Keratinocyte (primary cell): ENCODE measurements at places on chromosomes 1 and 21.

DNA sequence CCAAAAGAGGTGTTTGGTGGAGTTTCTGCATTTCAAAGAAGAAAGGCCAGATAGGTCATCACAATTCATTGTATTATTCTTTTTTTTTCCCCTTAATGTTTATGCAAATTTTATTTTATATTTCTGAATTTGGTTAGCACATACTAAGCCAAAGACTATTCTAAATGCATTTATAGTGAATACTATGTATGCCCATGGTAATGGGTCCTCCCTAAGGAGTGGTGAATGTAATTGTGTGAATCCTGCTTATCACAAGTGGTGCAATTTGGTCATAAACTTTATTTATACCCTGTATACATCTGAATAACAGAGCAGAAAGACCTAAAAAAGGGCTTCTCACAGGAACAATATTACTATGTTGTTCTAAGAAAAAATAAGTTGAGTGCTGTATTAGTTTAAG lies 99.1 kb downstream of the CD247 start:
- no peak for DNase-seq

DNA sequence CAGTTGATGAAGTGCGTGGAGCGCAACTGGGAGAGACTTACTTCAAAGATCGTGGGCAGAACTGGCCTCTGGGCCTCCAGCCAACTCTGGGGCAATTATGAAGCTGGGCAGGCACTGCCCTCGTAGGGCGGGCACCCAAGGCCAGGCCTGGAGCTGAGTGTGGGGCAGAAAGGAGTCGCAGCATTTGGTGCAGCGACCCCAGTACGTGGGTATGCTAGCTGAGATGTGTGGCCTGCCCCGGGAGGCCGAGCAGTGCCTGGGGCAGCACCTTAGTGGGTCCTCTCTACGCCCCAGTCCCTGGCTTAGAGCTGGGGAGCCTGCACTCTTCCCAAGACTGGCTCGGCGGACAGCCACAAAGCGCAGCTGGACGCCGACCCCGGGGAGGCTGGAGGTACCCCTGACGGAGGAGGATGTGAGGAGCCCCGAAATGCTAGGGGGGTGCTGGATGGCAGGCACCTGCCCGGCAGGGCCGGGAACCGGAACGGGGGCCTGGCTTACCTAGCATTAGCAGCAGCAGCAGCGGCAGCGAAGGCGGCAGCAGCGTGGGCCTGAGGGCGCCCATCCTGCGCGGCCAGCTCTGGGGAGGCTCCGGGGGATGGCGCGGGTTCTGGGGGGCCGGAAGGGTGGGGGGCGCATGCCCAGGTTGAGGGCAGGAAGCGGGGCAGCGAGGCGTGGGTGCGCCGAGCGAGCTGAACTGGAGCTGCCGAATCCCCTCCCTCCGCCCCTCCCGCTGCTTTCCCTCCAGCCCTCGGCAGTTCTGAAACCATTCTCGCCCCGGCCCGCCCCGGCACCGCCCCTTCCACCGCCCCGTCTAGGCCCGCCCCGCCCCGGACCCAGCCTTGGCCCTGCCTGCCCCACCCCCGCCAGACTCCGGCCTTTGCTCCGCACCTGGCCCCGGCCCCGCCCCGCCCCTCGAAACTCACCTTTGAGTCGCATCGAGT lies at the start of gene IGSF8:
IGSF8 (minus strand) TSS at position 709 of the 941 bp plus-strand sequence; CDS start at position 562, 147 bp downstream.
- peak; percentile 32 for DNase-seq

- DNase-seq, result no peak
Measured at GRCh38 chr21:28789523-28789922, 203.2 kb downstream of the LTN1 start.

GRCh38 chr1:212062832-212063438 lies 27.4 kb downstream of the DTL start:
- peak; percentile 32 for DNase-seq

GRCh38 chr1:232980355-232980978 lies 30.1 kb downstream of the NTPCR start:
- DNase-seq, result no peak

DNA sequence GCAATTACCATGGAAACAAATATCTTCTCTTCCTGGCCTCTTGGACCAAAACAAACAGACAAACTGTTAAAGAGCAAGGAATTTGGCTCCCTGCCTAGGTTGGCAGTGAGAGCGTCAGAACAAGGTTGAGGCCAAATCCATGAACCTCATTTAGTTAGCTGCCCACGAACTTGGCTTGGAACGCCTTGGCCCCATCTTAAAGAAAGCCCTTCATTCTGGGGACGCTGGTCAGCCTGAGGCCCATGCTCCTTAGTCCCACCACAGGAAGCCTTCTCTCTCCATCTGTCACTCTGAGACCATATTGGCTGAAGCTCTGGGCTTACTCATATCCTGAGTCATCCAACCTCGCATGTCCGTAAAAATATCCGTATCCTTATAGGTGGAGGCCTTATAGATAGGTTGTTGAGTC lies 62.4 kb upstream of the DIRAS3 start:
- DNase-seq, result no peak

GRCh38 chr1:211830055-211830327 lies 572 bp downstream of the LPGAT1 start:
- DNase-seq, result no peak

- no peak for DNase-seq
Measured at GRCh38 chr1:231576804-231577718, 48.6 kb downstream of the TSNAX start.

DNA sequence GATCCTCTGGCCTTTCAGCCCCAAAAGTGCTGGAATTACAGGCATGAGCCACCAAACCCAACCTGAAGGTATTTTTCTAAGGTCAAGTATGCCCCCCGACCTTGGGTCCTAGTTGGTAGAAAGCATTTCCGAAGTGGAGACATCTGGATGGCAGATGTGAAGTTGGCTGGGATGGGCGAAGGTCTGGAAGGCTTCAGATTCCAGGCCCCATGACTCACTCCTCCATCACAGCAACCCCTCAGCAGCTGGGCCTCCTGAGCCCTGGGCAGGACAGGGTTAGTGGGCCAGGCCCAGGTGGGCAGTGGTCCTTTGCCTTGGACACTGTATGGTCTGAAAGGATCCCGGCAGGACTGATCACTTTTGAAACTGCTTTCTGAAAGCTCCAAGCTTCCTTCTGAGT lies 23.3 kb downstream of the NAV1 start:
- DNase-seq, result no peak

- no peak for DNase-seq
Measured at GRCh38 chr1:219488275-219488674, 124.6 kb downstream of the ZC3H11B start.

DNA sequence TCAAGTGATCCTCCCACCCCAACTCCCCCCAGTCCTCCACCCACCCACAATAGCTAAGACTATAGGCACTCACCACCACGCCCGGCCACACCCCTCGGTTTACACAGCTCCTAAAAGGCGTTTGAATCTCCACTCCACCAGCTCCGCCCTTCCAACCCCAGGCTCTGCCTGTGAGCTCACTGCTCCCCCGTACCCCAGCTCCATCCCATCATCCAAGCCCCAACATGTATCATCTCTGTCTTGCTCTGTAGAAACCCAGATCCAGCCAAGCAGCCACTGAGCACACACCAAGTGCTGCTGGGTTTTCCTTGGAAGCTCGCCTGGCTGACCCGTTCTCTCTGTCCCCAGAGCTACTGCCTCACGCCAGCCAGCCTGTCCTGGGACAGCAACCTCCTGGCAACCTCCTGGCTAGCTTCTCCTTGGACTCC lies 12.0 kb upstream of the S100A2 start:
- no peak for DNase-seq

- no peak for DNase-seq
Measured at GRCh38 chr21:23822760-23823159, 1784.5 kb downstream of the MRPL39 start.

GRCh38 chr1:222706815-222707214 lies 5.5 kb downstream of the AIDA start:
- no peak for DNase-seq

DNA sequence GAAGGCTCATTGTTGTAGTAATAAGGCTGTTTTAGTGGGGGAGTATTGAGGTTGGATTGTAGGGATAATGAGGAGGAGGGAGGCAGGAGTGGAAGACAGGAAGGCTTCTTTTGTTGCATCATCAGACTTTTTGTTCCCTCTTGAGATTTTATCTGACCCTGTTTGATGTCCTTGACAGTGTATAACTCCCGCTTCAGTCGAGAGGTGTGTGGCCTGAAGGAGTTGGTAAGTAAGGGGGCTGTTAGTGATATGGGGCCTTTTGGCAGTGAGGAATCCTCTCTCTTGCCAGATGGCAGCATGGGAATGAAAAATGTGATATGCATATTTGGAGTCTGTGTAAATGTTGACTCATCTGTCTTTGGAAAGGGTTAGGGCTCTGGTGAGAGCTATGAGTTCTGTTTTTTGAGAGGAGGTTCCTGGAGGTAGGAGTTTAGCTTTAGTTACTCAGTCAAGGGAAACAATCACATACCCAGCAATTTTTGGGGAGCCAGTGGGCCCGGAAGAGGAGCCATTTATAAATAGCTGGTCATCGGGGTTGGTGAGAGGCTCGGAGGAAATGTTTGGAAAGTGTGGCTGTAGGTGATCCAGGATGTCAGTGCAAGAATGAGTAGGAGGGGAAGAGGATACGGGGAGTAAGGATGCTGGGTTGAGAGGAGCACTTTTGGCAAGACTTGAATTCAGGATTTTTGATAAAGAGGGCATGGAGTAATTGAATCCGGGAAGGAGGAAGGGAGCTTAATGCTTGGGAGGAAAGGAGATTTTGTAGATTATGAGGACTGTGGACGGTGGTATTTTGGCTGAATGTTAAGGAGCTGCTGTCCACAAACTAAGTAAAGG lies 136.7 kb upstream of the ETV3 start:
- no peak for DNase-seq

DNA sequence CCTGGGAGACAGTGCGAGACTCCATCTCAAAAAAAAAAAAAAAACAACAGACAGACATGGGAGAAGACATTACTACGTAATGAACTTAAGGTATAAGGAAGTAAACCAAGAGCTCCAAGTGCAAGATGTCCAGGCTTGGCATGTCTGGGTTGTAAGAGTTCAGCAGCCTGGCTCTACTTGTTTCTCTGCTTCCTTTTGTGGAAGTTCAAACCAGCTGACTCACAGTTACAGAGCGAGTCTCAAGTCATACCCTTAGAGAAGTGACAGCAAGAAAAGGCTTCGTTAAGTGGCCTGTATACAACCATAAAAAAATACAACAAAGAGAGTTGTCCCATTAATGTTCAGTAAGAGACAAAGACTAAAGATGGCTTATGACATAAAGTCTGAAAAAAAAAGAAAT lies 1.3 kb downstream of the RIT1 start:
- DNase-seq, result no peak

GRCh38 chr1:94298861-94299260 lies 61.5 kb upstream of the ARHGAP29 start:
- DNase-seq, result no peak

DNA sequence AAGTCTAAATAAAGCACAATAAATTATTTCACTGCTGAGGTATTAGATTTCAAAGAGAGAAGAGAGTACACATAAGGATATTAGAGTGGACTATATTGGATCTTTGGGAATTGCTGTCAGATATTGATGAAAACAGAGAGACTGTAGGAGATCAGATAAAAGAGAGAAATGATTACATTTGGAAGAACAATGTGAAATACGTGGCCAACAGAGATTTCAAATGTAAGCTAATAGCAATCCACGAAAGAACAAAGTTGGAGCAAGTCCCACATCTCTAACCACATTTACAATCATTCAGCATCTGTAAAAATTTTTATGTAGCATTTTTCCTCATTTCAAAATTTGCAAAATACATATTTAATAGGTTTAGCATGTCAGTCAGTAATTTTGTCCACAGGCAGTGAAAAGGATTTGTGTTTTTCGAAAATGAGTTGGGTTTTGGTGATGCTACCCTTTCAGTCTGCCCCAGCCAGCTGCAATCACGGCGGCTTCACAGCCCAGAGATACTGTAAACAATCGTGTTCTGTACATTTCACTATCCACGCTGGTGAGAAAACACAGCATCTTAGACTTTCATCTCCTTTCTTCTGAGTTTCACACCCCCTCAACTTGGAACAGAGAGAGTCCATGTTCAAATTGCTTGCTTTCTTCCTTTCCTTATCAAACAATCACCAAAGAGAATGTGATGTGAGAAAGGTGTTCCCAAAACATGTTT lies 209.1 kb upstream of the LYPLAL1 start:
- no peak for DNase-seq

DNA sequence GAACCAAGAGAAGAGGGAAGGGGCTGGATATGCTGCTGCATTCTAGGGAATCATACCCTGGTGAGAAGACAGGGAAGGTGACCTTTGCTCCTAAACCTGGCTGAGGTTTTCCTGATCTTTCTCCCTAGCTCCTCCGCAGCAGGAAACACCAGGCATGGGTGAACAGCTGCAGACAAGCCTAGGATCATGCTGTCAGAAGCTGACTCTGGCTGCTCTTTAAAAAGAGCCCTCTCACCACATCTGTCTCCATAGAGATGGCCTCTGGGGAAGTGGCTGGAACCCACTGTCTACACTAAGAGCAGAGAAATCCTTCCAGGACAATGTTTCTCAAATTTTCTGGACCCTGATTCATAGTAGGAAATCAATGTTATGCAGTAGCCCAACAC lies 57.6 kb downstream of the CD34 start:
- no peak for DNase-seq

GRCh38 chr1:199135901-199136300 lies 497.1 kb downstream of the PTPRC start:
- no peak for DNase-seq

DNA sequence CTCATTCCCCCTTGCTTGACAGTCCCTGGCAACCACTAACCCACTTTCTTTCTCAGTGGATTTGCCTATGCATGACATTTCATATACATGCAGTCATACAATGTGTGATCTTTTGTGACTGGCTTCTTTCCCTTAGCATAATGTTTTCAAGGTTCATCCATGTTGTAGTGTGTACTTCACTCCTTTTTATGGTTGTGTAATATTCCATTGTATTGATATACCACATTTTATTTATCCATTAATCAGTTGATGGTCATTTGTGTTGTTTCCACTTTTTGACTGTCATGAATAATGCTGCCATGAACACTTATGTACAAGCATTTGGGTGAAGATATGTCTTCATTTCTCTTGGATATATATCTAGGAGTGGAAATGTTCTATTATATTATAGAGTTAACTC lies 127.7 kb upstream of the GRIK3 start:
- DNase-seq, result no peak

DNA sequence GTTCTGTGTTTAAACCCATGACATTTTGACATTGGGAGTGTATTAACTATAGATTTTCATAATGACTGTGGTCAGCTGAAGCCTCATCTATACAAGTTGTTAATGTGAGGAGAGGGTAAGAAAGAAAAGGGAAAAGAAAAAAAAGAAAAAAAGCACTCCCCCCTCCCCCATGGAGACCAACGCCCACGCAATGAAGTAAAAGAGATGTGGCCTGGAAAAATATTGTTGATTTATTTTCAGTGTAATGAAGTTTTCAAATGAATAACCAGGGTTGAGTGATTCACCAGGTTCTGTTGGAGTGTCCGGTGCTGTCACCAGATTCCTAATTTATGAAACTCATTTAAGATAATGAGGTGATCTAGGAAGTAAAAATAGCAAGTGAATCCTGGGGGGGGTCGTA lies 4.7 kb downstream of the RNF220 start:
- no peak for DNase-seq
